Pancreas (tissue), 10 donors: ENCODE measurements at places on chromosomes 6 and 20.

GRCh38 chr6:165621940-165622339 lies 41.1 kb downstream of the PDE10A start:
- no peak for DNase-seq
- no peaks in the 10 kb centered on the region for H3K36me3 ChIP-seq
- H3K4me1 ChIP-seq, result no peaks in the 10 kb centered on the region
- no peak overlapping the region for H3K27ac ChIP-seq

DNA sequence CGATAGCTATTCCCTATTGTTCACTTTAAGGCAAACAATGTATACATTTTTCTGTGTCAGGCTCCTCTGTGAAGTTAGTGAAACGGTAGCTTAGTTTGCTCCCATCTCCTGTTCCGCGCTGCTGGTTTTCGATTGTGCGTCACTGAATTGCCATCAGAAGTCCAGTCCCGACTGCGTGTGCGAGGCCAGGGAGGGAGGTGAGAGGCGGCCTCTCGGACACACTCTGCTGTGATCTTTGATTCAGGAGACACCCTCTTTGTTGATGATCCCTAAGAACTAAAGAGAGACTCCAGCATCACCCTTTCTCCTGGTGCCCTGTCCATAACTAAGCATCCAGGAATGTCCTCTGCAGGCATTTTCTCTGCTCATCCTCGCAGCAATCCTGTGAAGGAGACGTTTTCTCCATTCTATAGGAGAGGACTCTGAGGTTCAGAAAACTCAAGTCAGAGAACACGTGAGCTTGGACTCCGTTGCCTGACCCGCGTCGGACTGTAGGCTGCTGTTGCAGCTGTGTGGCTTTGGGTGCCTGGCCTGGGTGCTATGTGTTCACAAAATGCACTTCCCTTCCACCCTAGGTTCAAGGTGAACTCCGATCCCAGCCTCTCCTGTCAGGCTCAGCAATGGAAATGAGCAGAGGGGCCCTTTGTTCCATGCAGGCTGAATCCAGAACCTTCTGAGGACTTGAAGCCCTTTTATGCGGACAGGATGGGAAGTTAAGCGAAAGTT lies 24.1 kb upstream of the UNC93A start:
- H3K4me3 ChIP-seq, result no peak overlapping the region
- H3K27ac ChIP-seq, result no peak overlapping the region
- H3K36me3 ChIP-seq, result no peaks in the 10 kb centered on the region

- no peaks in the 10 kb centered on the region for H3K36me3 ChIP-seq
- no peaks in the 10 kb centered on the region for H3K27me3 ChIP-seq
- peaks cover 12% of the 10 kb centered on the region for H3K4me1 ChIP-seq
These were observed 20.1 kb downstream of the FAM50B start for GRCh38 chr6:3869284-3869631.

GRCh38 chr6:91412532-91412931 lies 825.7 kb upstream of the MAP3K7 start:
- no peaks in the 10 kb centered on the region for H3K27me3 ChIP-seq
- H3K4me1 ChIP-seq, result no peaks in the 10 kb centered on the region
- DNase-seq, result no peak
- H3K27ac ChIP-seq, result no peak overlapping the region
- H3K4me3 ChIP-seq, result no peak overlapping the region

DNA sequence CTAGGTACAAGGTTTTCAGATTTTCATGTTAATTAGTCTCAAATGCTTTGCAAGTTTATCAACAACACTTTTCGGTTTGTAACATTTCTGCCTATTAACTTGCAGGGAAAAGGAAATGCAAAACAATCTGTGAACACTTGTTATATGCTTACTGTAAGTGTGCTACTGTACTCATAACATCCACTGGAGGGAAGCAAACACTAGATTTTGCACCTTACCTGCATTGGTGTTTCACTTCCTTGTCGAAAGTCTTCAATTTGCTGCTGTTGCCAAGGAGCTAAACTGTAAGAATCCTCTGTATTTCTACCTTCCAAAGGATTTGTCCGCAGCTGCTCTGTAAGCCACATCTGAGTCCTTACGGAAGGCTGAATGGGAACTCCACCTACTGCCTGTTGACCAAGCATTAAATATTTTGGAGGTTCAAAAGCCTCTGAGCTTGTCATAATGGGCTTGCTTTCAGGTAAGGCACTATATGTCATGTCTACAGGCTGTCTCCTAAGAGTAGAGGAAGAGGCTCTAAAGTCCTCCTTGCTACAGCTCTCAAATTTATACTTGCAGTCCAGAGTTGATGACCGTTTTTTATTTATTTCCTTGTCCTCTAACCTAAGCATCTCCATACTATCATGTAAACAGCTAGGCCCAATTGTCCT lies 17.3 kb downstream of the PLN start:
- H3K4me3 ChIP-seq, result no peak overlapping the region
- H3K27me3 ChIP-seq, result no peaks in the 10 kb centered on the region
- H3K4me1 ChIP-seq, result no peaks in the 10 kb centered on the region
- H3K27ac ChIP-seq, result no peak overlapping the region
- DNase-seq, result no peak
- H3K36me3 ChIP-seq, result no peaks in the 10 kb centered on the region

DNA sequence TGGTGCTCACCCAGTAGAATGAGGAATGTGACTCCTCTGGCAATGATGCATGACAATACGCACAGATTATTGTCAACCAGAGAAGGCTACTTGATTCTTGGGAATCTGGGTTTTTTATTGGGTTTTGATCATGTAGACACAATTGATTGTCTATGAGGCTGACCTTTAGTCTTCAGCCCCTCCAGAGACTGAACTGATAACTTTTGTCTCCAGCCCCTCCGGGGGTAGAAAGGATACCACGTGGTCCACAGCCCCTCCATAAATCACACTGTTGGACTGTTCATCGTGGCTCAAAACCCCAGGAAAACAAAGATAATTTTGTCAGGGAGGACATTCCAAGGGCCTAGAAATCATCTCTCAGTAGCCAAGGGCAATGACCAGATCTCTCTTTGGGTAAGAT lies 57.5 kb upstream of the ADGRF5 start:
- H3K4me3 ChIP-seq, result no peak overlapping the region
- DNase-seq, result no peak
- no peaks in the 10 kb centered on the region for H3K27me3 ChIP-seq
- H3K36me3 ChIP-seq, result no peaks in the 10 kb centered on the region
- H3K27ac ChIP-seq, result no peak overlapping the region

- no peak overlapping the region for H3K27ac ChIP-seq
- H3K4me1 ChIP-seq, result no peaks in the 10 kb centered on the region
- H3K36me3 ChIP-seq, result no peaks in the 10 kb centered on the region
These were observed 275.7 kb downstream of the PAX1 start for GRCh38 chr20:21981179-21981578.

DNA sequence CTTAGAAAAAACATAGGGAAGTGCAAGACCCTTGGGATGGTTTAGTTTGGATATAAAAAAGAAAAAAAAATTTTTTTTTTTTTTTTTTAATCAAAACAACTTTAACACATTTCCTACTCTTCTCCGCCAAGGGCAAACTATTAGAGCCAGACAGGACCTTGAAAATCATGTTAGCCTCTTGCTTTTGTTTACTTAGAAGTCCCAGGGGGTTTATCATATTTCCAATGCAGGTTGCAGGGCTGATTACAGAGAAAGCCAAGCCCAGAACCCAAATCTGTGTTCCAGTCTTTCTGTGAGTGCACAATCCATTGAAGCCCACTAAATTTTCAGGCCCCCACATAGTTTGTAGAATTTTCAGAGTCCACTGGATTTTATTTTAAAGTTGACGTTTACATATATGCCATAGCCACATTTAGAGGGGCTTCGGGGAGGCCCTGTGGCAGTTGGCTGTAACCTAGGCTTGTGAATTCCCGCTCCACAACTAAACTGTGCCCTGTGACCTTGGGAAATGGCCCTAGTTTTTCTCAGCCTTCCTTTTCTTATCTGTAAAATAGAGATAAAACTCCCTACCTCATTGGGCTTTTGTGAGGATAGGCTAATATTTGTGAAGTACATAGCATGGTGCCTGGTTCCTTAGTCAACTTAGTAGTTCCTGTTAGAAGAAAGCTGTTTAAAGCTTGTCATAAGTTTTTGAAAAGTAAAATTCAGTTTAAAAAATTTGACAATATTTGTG lies 55.7 kb downstream of the NCOA7 start:
- H3K27ac ChIP-seq, result no peak overlapping the region
- no peaks in the 10 kb centered on the region for H3K27me3 ChIP-seq
- H3K36me3 ChIP-seq, result no peaks in the 10 kb centered on the region
- no peak overlapping the region for H3K4me3 ChIP-seq
- DNase-seq, result no peak

- H3K4me1 ChIP-seq, result peaks cover 14% of the 10 kb centered on the region
- no peaks in the 10 kb centered on the region for H3K36me3 ChIP-seq
- H3K27me3 ChIP-seq, result no peaks in the 10 kb centered on the region
These were observed 54.7 kb downstream of the CDC5L start for GRCh38 chr6:44442236-44442635.

GRCh38 chr20:33521461-33521860 lies 31.6 kb downstream of the CBFA2T2 start:
- no peaks in the 10 kb centered on the region for H3K36me3 ChIP-seq
- H3K4me1 ChIP-seq, result no peaks in the 10 kb centered on the region
- H3K27me3 ChIP-seq, result no peaks in the 10 kb centered on the region
- DNase-seq, result no peak
